Endothelial cell (in vitro differentiated cells): ENCODE measurements at places on chromosomes 3 and 15.

- no peak overlapping the region for H3K4me3 ChIP-seq
- no peaks in the 10 kb centered on the region for H3K4me1 ChIP-seq
- no peak for DNase-seq
- H3K27ac ChIP-seq, result no peak overlapping the region
Measured at GRCh38 chr3:164539215-164539614, 539.1 kb downstream of the SI start.

GRCh38 chr3:169105561-169105960 is 558.0 kb downstream of the MECOM start:
- DNase-seq, result no peak
- H3K27me3 ChIP-seq, result no peaks in the 10 kb centered on the region
- no peaks in the 10 kb centered on the region for H3K4me1 ChIP-seq
- H3K4me3 ChIP-seq, result no peak overlapping the region

GRCh38 chr3:21094686-21095085 is 656.3 kb downstream of the ZNF385D start:
- H3K36me3 ChIP-seq, result no peaks in the 10 kb centered on the region
- H3K4me1 ChIP-seq, result no peaks in the 10 kb centered on the region
- H3K27ac ChIP-seq, result no peak overlapping the region
- H3K4me3 ChIP-seq, result no peak overlapping the region
- H3K27me3 ChIP-seq, result no peaks in the 10 kb centered on the region

DNA sequence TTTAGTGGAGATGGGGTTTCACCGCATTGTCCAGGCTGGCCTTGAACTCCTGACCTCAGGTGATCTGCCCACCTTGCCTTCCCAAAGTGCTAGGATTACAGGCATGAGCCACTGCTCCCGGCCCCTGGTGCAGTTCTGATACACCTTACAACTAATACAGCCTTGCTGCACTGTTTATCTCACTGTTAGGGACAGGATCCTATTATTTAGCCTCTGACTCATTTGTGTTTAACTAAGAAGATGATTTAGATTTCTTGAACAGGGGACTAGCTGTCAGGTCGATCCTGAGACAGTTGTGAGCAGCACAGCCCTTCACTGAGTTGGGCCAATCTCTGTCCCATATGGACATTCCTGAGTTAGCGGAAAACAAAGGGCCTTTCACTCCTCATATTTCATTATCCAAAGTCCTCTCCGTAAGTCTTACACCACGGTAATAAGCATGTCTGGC is 19.2 kb downstream of the GYG1 start:
- peaks cover under 1% of the 10 kb centered on the region for H3K27me3 ChIP-seq
- H3K36me3 ChIP-seq, result peaks cover 26% of the 10 kb centered on the region
- H3K27ac ChIP-seq, result no peak overlapping the region
- no peak overlapping the region for H3K4me3 ChIP-seq
- no peak for DNase-seq

GRCh38 chr3:24628523-24629258 is 134.0 kb upstream of the THRB start:
- DNase-seq, result no peak
- no peak overlapping the region for H3K4me3 ChIP-seq
- H3K27me3 ChIP-seq, result no peaks in the 10 kb centered on the region
- H3K4me1 ChIP-seq, result no peaks in the 10 kb centered on the region
- no peak overlapping the region for H3K27ac ChIP-seq
- no peaks in the 10 kb centered on the region for H3K36me3 ChIP-seq

DNA sequence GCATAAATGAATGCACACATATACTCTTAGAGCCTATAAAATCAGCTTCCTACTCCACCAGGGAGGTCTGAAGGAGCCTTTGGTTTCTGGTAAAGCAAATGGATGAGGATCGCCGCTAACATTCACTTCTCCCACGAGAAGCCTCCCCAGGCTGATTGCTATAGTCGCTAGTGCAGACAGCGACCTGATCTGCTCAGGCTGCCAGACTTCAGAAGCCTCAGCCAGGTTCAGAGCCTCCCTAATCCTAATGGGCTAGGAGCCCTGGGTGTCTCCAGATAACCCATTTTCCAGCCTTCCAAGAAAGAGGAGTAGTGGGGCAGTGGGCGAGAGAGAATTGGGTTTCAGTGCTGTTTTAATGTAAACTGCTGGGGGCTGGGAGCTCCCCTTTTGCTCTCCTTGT is 35.4 kb downstream of the TPM1 start:
- no peak for DNase-seq
- H3K4me3 ChIP-seq, result no peak overlapping the region
- H3K27me3 ChIP-seq, result no peaks in the 10 kb centered on the region
- no peaks in the 10 kb centered on the region for H3K4me1 ChIP-seq
- no peaks in the 10 kb centered on the region for H3K36me3 ChIP-seq

GRCh38 chr3:148763986-148764935 is 63.4 kb upstream of the CPB1 start:
- H3K27ac ChIP-seq, result no peak overlapping the region
- no peak overlapping the region for H3K4me3 ChIP-seq
- no peaks in the 10 kb centered on the region for H3K36me3 ChIP-seq
- no peaks in the 10 kb centered on the region for H3K27me3 ChIP-seq
